Tibial nerve (tissue), 4 donors: ENCODE measurements at places on chromosomes 5 and 9. TPM values are rescaled to one million over a fixed set of nuclear protein-coding genes. Genes with fewer than 3 reads are reported as not detected.
A peak's percentile ranks its signal among the peaks of the same experiment; 100 is the strongest.

CD74 gene
- 472 TPM for total RNA-seq

CDC20B gene
- not detected for total RNA-seq

PDCD1LG2 gene
- 0.44 TPM for total RNA-seq

FCN1 gene
- under 0.01 TPM for total RNA-seq

IQGAP2 gene
- 55.5 TPM for total RNA-seq

IRX1 gene
- total RNA-seq: 2.4 TPM

PCDHGA7 gene
- 7.6 TPM for total RNA-seq

PPP3R2 gene
- total RNA-seq: not detected

- no peak for DNase-seq
- H3K27me3 ChIP-seq: no peaks in the 10 kb centered on the region
- H3K27ac ChIP-seq: no peak overlapping the region
- H3K36me3 ChIP-seq: no peaks in the 10 kb centered on the region
- no peak overlapping the region for H3K4me3 ChIP-seq
Observed at GRCh38 chr9:87596862-87597261, 99.2 kb downstream of the DAPK1 start.

GRCh38 chr5:157743163-157744050 is at the start of gene LSM11:
Gene LSM11, plus strand, starts transcription at chr5:157743712. Its CDS starts 39 bp downstream, at chr5:157743751.
- H3K4me3 ChIP-seq: peak within 1 kb of the TSS; percentile 53
- H3K27ac ChIP-seq: no peak within 1 kb of the TSS
- no peaks in the 10 kb centered on the region for H3K36me3 ChIP-seq

DNA sequence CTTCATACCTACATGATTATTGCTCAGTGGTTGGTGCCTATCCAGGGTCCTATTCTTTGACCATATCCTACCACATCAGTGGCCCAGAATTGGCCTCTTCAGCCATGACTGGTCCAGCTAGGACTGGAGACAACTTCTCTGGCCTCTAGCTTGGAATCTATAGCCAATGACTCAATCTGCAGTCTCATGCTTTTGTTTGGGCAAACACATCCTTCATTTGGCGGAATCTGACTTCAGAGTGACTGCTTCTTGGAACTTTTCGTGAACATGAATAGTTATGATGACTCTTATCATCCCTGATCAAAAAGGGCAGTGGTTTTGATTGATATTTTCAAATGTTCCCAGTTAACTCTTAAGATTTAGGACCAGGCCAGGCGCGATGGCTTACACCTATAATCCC is 134.1 kb downstream of the PAPPA start:
- no peak overlapping the region for H3K27ac ChIP-seq
- H3K36me3 ChIP-seq: no peaks in the 10 kb centered on the region
- no peak overlapping the region for H3K4me3 ChIP-seq
- DNase-seq: no peak

DNA sequence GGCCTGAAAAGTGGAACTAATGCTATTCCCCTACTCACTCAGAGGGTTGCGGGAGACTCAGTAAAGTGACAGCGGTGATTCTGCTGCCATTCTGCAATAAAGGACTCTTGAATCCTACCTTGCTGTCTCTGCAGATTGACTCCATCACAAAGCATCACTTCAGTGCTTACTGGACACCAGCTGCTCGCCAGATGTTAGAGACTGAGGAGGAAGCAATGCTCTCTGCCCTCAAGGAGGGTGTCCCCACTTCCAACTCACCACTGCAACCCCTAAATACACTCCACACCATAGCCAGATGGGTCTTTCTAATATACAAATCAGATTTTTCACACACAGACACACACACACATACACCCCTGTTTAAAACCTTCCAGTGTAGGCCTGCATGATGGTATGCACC is 21.4 kb downstream of the TTLL11 start:
- H3K27ac ChIP-seq: no peak overlapping the region
- no peaks in the 10 kb centered on the region for H3K4me1 ChIP-seq

- no peaks in the 10 kb centered on the region for H3K27me3 ChIP-seq
- no peak for DNase-seq
- no peak overlapping the region for H3K27ac ChIP-seq
Observed at GRCh38 chr9:70951749-70952727, 169.4 kb downstream of the TRPM3 start.

- peak overlapping the region; percentile 88 for H3K4me3 ChIP-seq
- no peaks in the 10 kb centered on the region for H3K27me3 ChIP-seq
- DNase-seq: no peak
- H3K4me1 ChIP-seq: peaks cover 14% of the 10 kb centered on the region
Observed at GRCh38 chr5:1343931-1344901, 683 bp downstream of the CLPTM1L start.

- H3K36me3 ChIP-seq: no peaks in the 10 kb centered on the region
- H3K27me3 ChIP-seq: no peaks in the 10 kb centered on the region
- no peak overlapping the region for H3K27ac ChIP-seq
- no peaks in the 10 kb centered on the region for H3K4me1 ChIP-seq
- no peak overlapping the region for H3K4me3 ChIP-seq
Observed at GRCh38 chr5:10133830-10134229, 115.9 kb downstream of the ATPSCKMT start.

DNA sequence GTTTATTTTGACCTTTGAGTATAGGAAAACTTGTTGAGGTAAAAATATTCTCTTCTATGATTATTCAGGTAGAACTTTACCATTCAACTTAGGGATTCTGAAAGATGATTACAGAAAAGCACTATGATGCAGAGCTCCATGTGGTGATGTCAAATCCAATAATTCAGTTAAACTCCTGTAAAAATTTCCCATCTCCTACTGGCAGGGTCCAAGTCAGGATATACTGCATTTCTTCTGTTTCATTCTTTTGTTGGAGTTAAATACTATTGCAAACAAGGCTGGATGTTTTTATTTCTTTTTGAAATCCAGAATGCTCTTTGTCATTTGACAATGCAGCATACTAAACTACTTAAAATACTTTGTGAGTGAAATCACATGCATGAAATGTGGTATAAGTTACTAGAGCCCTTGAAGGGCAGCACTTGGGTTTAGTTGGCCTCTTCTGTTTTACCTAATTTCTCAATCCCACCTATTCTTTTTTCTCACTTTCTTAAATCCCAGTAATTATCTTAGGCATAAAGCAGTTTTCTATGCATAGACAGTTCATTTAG is 204.5 kb downstream of the FBXL7 start:
- H3K36me3 ChIP-seq: no peaks in the 10 kb centered on the region
- peaks cover 7% of the 10 kb centered on the region for H3K4me1 ChIP-seq
- H3K27me3 ChIP-seq: no peaks in the 10 kb centered on the region
- H3K4me3 ChIP-seq: no peak overlapping the region
- no peak overlapping the region for H3K27ac ChIP-seq

- no peak overlapping the region for H3K27ac ChIP-seq
- no peaks in the 10 kb centered on the region for H3K27me3 ChIP-seq
- H3K4me3 ChIP-seq: no peak overlapping the region
- no peaks in the 10 kb centered on the region for H3K36me3 ChIP-seq
- no peak for DNase-seq
- H3K4me1 ChIP-seq: peaks cover 16% of the 10 kb centered on the region
Observed at GRCh38 chr5:124669300-124669648, 77.2 kb downstream of the ZNF608 start.

DNA sequence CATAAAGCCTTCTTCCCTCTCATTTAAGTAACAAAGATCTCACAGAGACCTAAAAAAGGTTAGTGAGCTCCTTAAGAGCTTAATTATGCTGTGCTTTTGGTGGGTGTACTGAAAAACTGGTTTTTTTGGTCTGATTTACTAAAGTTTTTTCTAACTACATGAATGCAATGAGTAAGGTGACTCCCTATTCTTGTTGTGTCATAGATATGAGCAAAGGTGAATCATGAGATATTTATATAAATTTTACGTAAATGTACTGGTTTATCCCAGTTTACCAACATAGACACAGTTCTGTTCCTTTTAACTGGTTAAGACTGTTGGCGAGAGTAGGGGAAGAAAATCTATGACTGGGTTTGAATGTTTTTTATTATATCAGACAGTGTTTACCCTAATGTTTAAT is 250.5 kb downstream of the NR2F1-AS1 start:
- DNase-seq: no peak
- H3K4me3 ChIP-seq: no peak overlapping the region
- H3K4me1 ChIP-seq: no peaks in the 10 kb centered on the region
- no peaks in the 10 kb centered on the region for H3K27me3 ChIP-seq
- H3K36me3 ChIP-seq: no peaks in the 10 kb centered on the region

DNA sequence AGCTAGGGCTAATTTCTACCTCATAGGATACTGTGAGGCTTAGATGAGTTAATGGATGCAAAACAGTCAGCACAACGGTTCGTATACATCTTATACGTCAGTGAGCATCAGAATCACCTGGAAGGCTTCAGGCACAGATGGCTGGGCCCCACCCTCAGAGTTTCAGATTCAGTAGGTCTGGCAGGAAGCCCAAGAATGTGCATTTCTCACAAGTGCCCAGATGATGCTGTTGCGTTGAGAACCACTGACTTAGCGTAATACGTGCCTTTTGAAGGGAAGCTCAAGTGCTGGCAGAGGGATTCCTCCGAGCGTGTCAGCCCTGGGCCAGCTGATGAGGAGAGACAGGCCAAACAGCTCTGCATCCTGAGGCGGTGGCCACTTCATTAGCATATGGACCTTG is 117.1 kb upstream of the WWC1 start:
- no peak for DNase-seq
- H3K27ac ChIP-seq: no peak overlapping the region
- H3K27me3 ChIP-seq: no peaks in the 10 kb centered on the region

- no peaks in the 10 kb centered on the region for H3K36me3 ChIP-seq
- no peaks in the 10 kb centered on the region for H3K4me1 ChIP-seq
- no peaks in the 10 kb centered on the region for H3K27me3 ChIP-seq
- no peak overlapping the region for H3K4me3 ChIP-seq
- no peak for DNase-seq
Observed at GRCh38 chr5:62460578-62460983, 48.0 kb downstream of the IPO11 start.

DNA sequence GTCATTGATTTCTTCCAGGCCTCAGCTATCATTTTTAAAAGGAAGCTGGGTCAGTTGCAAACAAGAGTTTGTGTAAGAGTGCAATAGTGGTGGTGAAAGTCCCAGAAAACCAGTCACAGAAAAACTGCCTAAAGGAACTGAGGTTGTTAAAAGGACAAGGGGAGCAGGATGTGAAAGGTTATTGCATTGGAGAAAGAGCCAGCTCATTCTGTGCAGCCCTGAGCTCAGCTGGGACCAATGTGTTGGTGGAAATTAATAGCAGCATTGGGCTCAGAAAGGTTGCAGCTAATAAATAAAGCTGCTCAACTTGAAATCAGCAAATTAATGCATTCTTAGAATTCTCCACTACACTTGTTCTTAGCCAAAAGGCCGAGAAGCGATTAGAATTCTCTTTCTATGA is 34.9 kb downstream of the NREP start:
- H3K36me3 ChIP-seq: no peaks in the 10 kb centered on the region
- H3K27ac ChIP-seq: no peak overlapping the region
- no peaks in the 10 kb centered on the region for H3K27me3 ChIP-seq
- H3K4me3 ChIP-seq: no peak overlapping the region
- DNase-seq: no peak

DNA sequence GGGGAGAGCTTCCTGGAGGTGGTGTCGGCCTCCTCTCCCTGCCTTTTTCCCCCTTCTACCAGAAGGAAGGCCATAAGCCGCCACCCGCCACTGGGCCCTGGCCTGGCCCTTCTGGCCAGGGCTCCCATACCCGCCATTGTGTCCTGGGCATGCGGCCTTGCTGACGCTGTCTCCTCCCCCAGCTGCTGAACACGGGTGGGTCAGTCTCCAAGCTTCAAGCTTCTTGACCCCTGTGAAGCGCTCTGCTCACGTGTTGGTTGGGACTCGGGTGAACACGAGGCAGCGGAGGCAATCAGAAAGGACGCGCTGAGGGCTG is 24.2 kb upstream of the UBAC1 start:
- DNase-seq: no peak
- H3K27me3 ChIP-seq: no peaks in the 10 kb centered on the region
- H3K36me3 ChIP-seq: no peaks in the 10 kb centered on the region
- no peaks in the 10 kb centered on the region for H3K4me1 ChIP-seq
- H3K4me3 ChIP-seq: no peak overlapping the region

- H3K4me3 ChIP-seq: no peak overlapping the region
- no peak overlapping the region for H3K27ac ChIP-seq
- no peaks in the 10 kb centered on the region for H3K4me1 ChIP-seq
- DNase-seq: no peak
Observed at GRCh38 chr5:35198075-35198474, 32.2 kb downstream of the PRLR start.

DNA sequence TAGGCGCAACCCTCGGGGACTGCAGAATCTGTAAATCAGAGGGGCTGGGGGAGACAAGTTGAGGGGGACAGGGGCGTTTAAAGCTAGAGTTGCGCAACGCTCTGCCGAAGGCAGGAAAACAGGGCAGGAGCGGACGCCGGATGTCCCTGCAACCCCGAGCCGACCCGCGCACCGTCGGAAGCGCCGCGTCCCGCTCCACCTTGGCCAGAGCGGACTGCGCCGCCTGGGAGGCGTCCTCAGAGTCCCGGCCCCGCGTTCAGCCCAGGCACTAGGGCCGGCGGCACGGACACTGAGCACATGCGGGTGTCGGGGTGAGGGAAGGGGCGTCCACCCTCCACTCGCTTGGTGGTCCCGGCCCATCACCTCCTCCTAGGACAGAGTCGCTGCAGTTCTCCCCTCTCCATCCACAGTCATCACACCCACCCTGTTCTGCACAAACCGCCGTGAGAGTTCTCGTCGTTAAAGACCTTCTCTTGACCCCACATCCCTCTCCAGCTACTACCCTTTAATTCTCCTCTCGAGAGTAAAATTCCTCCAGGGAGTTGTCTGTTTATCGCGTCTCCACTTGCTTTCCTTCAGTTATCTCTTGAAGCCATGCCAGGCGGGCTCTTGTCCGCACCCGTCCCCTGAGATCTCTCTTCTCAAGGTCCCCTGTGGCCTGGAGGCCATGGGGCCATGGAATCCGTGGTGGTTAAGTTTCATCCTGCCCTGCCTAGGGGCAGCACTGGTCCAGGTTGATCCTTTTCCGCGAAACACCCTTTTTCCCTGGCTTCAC is 796 bp upstream of the PDLIM7 start:
- H3K36me3 ChIP-seq: no peaks in the 10 kb centered on the region
- peak overlapping the region; percentile 71 for H3K4me3 ChIP-seq
- no peaks in the 10 kb centered on the region for H3K27me3 ChIP-seq
- peaks cover 46% of the 10 kb centered on the region for H3K4me1 ChIP-seq
- peak overlapping the region; percentile 93 for H3K27ac ChIP-seq

- no peak overlapping the region for H3K27ac ChIP-seq
- no peaks in the 10 kb centered on the region for H3K27me3 ChIP-seq
- no peak overlapping the region for H3K4me3 ChIP-seq
- no peaks in the 10 kb centered on the region for H3K36me3 ChIP-seq
- DNase-seq: no peak
Observed at GRCh38 chr5:138694146-138694545, 59.1 kb upstream of the CTNNA1 start.

- H3K27me3 ChIP-seq: no peaks in the 10 kb centered on the region
- H3K27ac ChIP-seq: no peak overlapping the region
Observed at GRCh38 chr9:88017096-88017495, 42.8 kb upstream of the CDK20 start.

- H3K4me1 ChIP-seq: no peaks in the 10 kb centered on the region
- H3K36me3 ChIP-seq: peaks cover 10% of the 10 kb centered on the region
Observed at GRCh38 chr9:5922192-5922591, 31.5 kb downstream of the MLANA start.

- H3K27me3 ChIP-seq: no peaks in the 10 kb centered on the region
- no peak overlapping the region for H3K27ac ChIP-seq
- no peak for DNase-seq
- H3K36me3 ChIP-seq: no peaks in the 10 kb centered on the region
Observed at GRCh38 chr5:117829646-117830045, 1158.7 kb downstream of the DTWD2 start.

GRCh38 chr9:2466703-2467102 is 154.9 kb upstream of the VLDLR start:
- H3K4me1 ChIP-seq: no peaks in the 10 kb centered on the region
- H3K4me3 ChIP-seq: no peak overlapping the region
- no peaks in the 10 kb centered on the region for H3K36me3 ChIP-seq
- H3K27me3 ChIP-seq: no peaks in the 10 kb centered on the region

- no peak overlapping the region for H3K4me3 ChIP-seq
- no peaks in the 10 kb centered on the region for H3K4me1 ChIP-seq
- no peak overlapping the region for H3K27ac ChIP-seq
- no peak for DNase-seq
- H3K36me3 ChIP-seq: no peaks in the 10 kb centered on the region
Observed at GRCh38 chr9:107952773-107953172, 463.2 kb upstream of the KLF4 start.
